ENCODE measurements at places on chromosomes 13 and 19.
A peak's percentile ranks its signal among the peaks of the same experiment; 100 is the strongest.

- DNase-seq, result no peak
These were observed 7.9 kb upstream of the PDE4A start for GRCh38 chr19:10412257-10412977.

DNA sequence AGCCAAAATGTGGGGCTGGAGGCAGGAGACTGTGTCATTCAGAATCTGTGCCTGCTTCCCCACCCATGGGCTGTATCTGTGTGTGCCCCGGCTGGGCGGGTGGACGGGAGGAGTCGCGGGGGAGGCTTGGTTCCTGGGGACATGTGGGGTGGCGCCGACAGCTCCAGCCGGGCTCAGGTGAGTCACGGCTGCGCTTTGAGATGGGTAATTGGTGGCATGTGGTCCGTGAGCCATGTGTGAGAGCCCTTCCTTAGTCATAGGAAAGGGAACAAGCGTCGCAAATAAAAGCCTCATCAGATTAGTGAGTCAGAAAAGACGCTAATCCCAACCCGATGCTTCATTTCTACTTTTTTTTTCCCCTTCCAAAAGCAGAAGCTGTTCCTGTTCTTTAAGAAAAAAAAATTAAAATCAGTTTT is 118.6 kb upstream of the ZNF536 start:
- DNase-seq, result no peak

- DNase-seq, result no peak
These were observed 51.6 kb upstream of the CACNA1A start for GRCh38 chr19:13557756-13558398.

- DNase-seq, result no peak
These were observed 118.7 kb downstream of the POSTN start for GRCh38 chr13:37479916-37480315.

DNA sequence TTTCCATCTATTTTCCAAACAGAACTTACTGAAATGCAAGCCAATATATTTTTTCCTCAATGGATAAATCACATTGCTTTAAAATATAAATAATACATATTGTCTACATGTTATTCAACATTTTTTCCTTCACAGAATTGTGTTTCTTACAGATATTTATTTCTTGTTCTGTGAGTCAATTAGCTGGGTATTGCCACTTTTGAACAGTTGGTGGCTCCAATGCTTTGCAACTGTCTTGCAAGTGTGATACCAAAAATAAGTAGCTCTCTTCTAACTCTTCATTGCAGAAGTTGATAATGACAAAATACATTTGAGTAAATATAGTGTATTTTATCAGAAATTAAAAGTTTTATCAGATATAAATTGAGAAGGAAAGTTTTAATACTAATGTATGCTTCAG is 17.1 kb upstream of the GPC5 start:
- no peak for DNase-seq

DNA sequence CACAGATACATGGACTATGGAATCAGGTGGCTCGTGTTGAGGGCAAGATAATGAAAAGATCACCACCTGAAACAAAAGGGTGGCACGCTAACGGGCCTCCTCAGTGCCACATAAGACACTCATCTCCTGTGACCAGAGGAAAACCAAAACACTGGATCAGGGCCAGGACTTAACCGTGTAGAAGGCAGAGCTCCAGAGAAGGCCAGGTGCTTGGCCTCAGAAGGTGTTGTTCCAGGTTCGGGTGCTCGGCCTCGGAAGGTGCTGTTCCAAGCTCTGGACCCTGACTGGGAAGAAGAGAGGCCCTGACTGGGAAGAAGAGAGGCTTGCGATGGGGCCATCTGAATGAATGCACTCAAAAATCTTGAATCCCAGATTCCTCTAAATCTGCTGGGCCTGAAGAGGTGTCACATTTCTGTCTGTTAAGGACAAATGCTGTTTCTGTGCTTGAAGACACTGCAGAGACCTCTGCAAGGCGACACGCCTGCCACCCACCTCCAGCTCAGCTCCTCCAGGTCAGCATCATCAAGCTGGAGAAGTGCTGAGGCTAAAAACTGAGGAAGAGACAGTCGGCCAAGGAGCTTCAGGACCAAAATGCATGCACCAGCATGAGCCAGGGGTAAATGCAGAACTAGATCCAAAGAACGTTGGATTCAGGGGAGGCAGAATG is 2.7 kb upstream of the RASA3 start:
- no peak for DNase-seq

DNA sequence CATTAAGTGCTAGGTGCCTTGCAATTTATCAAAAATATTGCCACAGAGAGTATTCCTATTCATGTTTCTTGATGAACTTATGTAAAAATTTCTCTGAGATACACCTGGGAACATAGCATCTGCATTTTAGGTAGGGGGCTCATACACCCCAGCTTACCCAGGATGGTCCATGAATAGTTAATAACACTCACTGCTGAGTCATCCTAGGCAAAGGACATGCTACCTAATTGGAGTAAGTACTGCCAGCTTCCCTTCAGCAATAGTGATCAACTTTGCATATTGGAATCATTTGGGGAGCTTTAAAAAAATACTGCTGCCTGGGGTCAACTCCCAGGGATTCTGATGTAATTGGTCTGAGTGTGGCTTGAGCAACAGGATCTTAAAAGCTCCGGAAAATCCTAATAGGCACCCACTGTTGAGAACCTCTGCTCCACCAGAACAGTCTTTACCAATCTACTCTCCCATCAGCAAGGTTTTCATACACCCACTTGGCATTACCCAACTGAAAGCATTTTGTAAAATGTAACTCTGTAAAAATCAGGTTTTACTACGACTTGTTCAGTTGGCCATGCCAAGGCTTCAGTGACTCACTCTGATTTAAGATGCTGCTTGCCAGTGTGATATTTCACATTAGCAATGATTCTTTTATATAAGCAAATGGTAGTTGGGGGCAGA is 67.2 kb upstream of the FNDC3A start:
- DNase-seq, result no peak

DNA sequence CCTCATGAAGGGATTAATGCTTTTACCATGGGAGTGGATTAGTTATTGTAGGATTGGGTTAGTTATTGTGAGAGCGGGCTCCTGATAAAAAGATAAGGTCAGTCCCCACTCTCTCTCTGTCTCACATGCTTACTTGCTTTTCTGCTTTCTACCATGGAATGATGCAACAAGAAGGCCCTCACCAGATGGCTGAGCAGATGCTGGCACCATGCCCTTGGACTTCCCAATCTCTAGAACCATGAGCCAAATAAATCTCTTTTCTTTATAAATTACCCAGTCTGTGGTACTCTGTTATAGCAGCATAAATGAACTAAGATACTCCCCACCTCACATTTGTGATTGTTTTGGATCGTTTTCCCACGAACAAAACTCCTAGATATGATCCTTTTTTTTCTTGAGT is 353.8 kb downstream of the DNAJC15 start:
- DNase-seq, result no peak

GRCh38 chr19:45630463-45630862 is 8.7 kb downstream of the EML2 start:
- no peak for DNase-seq

- DNase-seq, result no peak
These were observed 49.4 kb upstream of the IPO5 start for GRCh38 chr13:97904059-97904458.

DNA sequence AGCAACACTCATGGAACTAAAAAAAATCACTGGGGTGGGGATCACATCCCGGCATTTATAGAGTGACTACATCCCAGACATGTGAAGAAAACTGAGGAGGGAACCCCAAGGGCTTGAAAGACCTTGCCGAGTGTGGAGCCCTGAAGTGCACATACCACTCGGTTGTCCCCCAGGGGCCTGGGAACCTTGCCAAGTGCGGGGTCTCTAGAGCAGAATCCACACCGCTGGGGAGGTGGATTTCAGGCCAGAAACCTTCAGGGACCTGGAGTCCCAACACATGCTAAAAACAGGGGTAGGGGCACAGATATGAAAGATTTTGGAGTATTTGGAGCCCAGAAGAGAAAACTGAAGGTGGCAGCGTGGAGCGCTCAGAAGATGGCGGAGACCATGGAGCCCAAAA is 35.2 kb downstream of the ERICH4 start:
- no peak for DNase-seq

DNA sequence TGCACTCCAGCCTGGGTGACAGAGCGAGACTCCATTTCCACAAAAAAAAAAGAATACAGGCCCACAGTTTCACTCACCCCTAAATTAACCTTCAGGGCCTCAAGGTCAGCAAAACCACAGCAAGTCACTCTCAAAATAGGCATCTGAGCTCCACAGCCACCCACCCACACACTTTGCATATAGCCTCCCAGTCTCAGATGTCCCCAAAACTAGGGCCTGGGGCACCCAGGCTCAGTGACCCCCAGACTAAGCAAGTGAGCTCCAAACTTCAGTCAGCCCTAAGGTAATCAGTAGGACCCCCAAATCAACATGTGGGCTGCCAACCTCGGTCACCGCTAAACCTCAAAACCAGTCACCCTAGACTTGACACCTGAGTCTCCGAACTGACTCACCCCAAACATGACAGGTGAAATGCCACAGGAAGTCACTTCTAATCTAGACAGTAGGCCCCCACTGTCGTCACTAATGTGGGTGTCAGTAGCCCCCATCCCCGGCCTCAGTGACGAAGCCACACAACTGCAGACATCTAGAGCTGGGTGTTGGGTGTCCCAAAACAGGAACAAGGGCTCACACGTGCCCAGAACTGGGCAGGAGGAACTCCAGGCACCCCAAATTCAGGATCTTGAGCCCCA is 13.9 kb downstream of the RABAC1 start:
- peak; percentile 78 for DNase-seq

DNA sequence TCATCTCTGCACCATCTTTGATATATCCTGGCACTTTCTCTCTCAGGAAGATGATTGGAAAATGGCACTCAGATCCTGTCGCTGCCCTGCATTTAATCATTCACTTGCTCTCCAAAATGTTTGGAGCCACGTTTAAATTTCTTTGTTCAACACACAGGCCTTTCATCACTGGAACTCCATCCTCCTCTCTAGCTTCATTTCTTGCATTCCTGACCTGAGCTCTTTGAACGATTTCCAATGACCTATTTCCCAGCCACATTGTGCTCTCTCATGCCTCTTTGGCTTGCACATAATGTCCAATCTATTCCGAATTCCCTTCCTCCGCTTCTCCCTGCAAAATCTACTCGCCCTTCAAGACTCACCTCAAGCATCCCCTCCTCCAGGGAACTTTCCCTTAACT is 287.4 kb upstream of the NBEA start:
- no peak for DNase-seq

GRCh38 chr13:93249364-93250306 is 23.0 kb downstream of the GPC6 start:
- no peak for DNase-seq

GRCh38 chr13:92677571-92677970 is 549.0 kb upstream of the GPC6 start:
- no peak for DNase-seq

GRCh38 chr19:45471111-45471930 is 3.5 kb downstream of the FOSB start:
- DNase-seq, result no peak

DNA sequence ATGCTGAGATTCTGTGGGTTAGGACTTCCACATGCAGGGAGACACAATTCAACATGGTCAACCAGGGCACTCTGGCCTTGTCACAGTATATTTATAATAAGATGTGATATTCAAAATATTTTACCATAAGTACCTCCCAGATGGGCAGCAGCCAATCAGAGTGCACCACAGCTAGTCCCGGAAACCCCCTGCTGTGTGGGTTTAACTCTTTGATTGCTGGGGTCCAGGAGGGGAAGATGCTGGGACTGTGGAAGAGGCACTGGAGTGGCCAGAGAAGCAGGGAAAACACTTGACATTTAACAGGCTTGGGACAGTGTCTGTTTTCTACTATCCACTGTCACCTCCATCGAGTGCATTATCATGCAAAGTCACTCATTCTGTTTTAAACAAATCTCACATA is 99.0 kb downstream of the MBNL2 start:
- DNase-seq, result no peak

DNA sequence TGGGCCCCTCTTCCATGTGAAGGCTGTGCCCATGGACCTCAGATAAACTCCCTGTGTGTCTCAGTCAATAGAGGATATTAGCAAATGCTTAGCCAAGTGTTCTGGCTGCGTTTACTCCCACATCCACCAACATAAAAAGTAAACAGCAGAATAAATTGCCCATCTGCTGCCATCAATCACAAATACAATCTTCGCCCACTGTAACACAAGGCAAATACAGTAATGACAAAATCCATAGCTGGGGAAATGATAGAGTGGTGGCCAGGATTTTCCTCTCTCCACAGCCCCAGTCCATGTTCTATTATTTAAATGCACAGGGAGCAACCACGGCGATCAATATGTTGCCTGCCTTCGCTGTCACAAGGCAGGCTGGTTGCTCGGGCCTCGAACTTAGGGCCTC is 376.5 kb downstream of the UQCRFS1 start:
- no peak for DNase-seq

DNA sequence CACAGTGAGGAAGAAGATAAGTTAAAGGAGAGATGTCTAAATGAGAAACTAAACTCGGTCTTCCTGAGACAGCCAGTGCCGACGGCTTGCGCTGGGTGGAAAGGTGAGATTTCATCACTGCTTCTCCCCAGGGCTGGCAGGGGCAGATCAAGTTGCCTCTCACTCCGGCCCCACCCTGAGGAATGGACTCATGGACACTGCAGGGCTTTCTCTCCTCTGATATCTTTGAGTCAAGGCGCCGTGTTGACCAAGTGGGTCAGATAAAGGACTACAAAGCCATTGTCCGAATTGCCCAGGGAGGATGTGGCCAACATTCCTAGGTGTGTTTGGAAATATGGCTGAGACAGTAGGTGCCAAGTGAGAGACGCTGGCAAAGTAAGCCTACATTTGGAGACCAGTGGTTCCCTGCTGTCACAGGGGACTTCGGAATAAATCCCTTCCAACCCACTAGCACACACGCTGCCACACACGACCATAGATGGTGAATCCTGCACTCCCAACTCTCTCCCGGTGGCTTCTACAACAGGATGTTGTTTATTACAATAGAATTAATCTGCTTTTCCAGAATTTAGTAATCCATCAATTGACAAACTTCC is 156.5 kb upstream of the TSC22D1 start:
- DNase-seq, result no peak

DNA sequence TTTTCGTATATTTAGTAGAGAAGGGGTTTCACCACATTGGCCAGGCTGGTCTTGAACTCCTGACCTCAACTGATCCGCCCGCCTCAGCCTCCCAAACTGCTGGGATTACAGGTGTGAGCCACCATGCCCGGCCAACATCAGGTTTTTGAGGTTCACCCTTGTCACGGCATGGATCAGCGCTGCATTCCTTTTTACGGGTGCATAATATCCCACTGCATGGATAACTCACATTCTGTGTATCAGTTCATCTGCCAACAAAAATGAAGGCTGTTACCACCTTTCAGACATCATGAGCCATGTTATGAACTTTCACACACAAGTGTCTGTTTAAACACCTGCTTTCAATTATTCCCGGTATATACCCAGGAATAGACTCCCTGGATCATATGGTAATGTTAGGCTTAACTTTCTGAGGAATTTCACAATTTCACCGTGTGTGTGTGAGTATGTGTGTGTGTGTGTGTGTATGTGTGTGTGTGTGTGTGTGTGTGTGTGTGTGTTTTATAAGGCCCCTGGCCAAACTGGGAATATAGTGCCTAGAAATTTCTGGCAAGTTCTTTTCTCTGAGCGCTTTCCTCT is 52.2 kb downstream of the AP1M1 start:
- DNase-seq, result no peak
